ENCODE measurements at places on chromosomes 1 and 21.

DNA sequence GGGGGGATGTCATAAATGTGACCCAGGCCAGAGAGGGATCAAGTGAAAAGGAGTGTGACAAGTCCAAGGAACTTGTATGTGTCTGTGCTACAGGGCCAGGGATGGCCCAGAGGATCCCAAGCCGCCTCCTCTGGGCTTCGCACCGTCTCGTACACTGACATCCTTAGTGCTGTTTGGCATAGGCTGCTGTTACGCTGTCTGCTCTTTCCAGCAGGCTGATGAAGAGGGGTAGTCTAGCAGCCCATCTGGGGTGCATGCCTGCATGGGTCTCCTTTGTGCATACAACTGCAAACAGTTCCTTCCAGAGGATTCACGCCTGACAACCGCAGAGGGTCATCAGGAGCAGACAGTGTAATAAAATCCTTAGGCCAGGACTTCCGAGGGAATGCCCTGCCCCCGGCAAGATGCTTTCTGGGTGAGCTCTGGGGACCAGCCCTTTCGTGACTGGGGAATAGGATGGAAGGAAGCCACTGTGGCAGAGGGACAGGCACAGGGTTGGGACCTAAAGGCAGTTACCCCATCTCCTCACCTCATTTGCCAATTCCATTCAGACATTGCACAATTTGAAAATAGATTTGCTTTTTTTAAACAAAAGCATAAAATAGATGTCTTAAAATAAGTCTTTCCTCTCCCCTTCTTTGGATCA, 6.3 kb upstream of the GOLT1A start:
- no peak for DNase-seq

GRCh38 chr21:25997788-25998611, 172.6 kb downstream of the APP start:
- DNase-seq, result no peak

DNA sequence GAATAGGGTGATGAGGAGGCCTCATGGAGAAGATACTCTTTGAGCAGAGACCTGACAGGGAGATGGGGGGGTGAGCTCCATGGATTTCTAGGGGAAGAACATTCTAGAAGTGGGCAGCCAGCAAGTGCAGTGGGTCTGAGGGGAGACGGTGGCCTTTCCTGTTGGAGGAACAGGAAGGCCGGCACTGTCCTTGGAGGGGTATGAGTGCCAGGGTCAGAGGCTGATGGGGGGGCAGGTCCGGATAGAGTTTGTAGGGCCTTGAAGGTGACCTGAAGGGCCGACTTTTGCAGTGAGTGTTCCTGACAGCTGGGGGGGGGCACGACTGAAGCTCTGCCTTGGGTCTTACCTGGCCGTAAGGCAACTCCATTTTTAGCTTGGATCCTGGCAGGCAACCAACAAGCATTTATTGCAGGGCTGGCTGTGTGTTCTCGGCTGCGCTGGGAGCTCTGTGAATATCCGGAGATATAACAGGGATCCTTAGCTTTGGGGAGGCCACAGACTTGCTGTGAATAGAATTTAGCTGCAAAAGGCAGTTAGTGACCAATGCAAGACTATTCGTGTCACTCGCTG, 130.6 kb downstream of the MRPS6 start:
- DNase-seq, result no peak

DNA sequence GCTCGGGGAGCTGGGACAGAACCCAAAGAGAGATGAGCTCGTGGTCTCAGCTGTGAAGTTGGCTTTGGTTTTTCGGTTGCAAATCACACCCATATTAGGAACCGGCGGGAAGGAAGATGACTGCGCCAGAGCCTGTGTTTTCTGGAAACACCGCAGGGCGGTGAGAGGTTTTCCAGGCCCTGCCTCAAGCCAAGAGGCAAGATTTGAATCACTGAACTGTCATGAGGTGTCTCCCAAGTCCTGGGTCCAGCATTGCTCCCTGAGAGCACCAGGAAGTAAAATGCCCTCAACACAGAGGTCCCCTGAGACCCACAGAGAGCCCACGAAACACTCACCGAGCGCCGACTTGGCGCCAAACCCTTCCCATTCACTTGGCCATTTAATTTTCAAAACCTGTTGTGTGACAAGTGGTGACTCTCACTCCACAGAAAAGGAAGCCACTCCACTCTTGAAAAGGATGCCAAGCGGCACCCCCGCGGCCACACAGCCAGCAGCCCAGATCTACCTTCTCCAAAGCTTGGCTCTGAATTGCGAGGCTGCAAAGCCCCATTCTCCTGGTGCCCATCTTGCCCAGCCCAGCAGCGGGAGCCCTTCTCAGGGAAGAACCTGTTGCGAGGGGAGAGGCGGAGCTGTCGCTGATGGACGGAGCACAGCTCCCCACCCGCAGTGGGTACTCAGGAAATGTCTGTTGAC, 99.0 kb upstream of the RUNX3 start:
- DNase-seq, result no peak

DNA sequence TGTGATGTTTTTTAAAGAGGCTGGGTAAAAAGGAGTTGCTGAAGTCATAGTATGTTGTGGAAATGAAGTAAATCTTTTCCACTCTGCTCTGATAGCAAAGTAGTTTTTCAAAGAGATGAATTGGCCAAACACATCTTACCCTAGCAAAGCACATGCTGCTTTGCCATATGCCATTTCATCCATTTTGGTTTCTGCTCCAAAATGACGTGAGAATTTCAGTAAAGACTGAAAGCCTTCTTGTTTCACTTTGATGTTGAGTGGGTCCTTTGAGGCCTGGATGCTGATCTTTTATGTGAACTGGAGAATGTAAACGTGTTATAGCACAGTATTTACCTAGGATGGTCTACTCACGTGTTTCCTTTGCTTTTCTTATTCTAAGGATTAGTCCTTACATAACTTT, 73.3 kb upstream of the PGD start:
- no peak for DNase-seq

- no peak for DNase-seq
These were observed 1347.0 kb upstream of the ADGRL2 start for GRCh38 chr1:80453775-80454174.

DNA sequence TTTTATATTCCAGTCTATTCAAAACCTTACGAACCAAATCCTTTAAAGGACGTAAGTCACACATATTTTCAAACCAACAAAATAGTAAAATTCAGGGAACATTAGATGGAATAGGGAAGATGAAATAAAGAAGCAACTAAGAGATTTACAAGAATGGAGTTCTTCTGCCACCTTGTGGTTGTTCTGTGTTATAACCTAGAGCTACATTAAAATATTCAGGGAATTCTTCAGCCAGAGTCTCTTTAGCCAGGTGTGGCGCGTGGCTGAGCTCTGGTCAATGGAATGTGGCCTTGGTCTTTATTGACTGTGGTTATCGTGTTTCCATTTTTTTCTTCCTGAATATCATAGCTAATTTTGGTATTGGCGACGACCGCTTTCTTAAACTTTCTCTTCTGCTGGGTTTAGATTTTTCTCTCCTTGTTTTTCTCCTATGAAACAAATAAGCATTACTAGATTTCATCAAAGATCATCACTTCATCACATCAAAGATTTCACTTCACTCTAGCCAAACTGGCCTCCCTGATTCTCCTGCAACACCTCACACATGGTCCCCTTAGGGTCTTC, 221.3 kb downstream of the MRPL39 start:
- DNase-seq, result no peak

GRCh38 chr1:37098237-37098636, 63.9 kb upstream of the GRIK3 start:
- DNase-seq, result no peak

- no peak for DNase-seq
These were observed 114.3 kb downstream of the NAV1 start for GRCh38 chr1:201653233-201653632.

- no peak for DNase-seq
These were observed 2.0 kb downstream of the GPR88 start for GRCh38 chr1:100539836-100540536.

- DNase-seq, result no peak
These were observed 4.8 kb upstream of the TDRD10 start for GRCh38 chr1:154497026-154497806.

GRCh38 chr1:21307663-21308305, 17.5 kb upstream of the ECE1 start:
- DNase-seq, result no peak

GRCh38 chr1:167331650-167332049, 111.0 kb downstream of the POU2F1 start:
- no peak for DNase-seq

GRCh38 chr1:238568735-238569134, 678.0 kb upstream of the ZP4 start:
- no peak for DNase-seq

DNA sequence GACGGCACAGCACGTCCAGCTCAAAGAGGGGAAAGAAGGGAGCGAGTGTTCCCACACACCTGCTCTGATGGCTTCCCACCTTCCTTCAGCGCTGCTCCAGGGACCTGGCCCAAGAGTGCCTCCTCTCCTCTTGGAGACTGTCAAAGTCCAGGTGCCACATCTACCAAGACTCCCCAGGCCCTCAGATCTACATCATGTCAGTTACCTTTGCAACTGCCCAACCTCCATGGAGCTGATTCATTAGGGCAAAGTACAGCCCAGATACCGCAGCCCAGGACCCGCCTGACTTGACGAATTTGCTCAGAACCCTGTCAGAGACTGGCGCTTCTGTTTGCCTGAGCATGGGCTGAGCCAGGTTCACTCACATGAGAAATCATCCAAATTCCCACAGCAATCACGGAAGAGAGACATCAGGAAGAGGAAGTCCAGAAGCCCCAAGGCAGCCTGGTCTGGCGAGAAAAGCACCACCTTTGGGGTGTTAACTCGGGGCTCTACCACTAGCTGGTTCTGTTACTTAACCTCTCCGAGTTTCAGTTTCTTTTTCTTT, at the start of gene SEC16B:
Gene SEC16B, minus strand, starts transcription at position 234 of the 547 bp plus-strand sequence. CDS start 2,077 bp downstream, outside the sequence.
- DNase-seq, result no peak

DNA sequence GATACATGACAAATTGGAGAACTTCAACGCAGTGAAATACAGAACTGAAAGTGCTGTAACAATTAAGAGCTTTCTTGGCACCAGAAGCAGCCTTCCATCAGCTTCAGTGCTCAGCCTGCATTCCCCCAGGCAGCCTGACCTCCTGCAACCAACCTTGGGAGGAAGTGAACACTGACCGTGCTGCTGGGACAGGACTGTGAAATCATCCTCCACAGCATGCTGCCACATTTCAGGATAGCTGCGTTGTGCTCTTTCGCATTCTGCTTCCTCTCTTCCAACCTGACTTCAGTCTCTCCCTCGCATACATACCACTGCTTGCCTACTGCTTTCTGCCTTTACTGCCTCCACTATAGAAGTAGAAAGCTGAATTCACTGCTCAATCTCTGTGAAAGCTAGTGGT, 388.6 kb downstream of the RWDD3 start:
- no peak for DNase-seq

DNA sequence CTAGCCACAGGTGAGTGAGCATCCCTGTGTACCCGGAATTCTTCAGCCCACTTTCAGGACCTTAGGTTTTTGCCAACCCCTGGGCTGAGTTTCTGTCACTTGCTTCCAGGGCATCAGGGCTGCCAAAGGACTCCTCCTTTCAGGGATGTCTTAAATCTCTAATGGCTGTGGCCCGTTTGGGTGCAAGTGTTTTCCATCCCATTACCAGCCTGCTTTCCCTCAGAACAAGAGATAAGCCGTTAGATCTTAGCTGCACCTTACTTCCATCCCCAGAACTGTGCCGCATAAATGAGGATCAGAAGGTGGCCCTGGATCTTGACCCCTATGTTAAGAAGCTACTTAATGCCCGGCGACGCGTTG, 652 bp downstream of the SNAPIN start:
- DNase-seq, result no peak

- DNase-seq, result no peak
These were observed 4.3 kb upstream of the FGGY start for GRCh38 chr1:59292562-59292961.

DNA sequence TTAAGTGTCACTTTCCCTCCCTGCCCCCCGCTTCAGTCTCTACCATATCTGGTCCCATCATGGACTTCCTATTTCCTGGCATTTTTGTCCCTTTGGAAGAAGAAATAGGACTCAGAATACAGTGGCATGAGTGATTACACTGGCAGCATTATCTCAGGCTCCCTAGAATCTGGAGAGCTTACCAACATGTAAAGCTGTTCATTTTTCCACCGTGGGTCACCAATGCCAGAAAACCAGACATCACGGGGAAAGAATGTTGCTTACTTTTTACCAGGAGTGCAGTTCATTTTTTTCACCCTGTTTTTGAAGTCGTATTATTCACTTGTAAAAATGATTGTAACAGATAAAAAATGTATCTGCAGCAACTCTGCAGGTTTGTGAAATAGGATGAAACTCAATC, 44.8 kb downstream of the BACH1 start:
- DNase-seq, result no peak

GRCh38 chr1:33351281-33351660, 30.4 kb upstream of the A3GALT2 start:
- DNase-seq, result no peak

- DNase-seq, result no peak
These were observed 1.1 kb downstream of the TSPEAR start for GRCh38 chr21:44710294-44710665.

DNA sequence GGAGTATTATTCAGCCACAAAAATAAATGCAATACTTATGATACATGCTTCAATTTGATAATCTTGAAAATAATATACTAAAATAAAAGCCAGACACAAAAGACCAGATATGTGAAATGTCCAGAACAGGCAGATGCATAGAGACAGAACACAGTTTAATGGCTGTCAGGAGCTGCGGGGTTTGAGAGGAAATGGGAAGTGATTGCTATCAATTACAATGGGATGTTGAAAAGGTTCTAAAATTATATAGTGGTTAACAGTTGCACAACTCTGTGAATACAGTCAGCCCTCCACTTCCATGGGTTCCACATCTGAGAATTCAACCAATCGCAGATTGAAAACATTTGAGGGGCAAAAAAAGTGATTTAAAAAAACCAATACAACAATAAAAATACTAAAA, 54.0 kb downstream of the LTN1 start:
- DNase-seq, result no peak

DNA sequence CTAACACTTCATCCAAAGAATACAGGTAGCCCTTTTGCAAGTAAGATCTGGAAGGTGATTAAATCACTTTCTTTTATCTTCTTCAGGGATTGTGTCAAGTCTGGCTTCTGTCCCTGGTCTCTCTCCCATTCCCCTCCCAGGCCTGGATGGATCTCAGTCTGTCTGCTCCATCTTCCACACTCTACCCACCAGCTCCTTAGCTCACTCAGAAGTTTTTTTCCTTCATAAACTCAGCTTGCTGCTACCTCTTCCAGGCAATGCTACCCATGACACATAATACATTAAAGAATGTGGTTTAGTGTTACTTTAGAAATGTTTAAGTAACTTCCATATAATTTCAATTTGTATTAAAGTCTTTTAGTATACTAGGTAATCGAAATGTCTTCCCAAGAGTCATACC, 133.1 kb downstream of the AKT3 start:
- no peak for DNase-seq

DNA sequence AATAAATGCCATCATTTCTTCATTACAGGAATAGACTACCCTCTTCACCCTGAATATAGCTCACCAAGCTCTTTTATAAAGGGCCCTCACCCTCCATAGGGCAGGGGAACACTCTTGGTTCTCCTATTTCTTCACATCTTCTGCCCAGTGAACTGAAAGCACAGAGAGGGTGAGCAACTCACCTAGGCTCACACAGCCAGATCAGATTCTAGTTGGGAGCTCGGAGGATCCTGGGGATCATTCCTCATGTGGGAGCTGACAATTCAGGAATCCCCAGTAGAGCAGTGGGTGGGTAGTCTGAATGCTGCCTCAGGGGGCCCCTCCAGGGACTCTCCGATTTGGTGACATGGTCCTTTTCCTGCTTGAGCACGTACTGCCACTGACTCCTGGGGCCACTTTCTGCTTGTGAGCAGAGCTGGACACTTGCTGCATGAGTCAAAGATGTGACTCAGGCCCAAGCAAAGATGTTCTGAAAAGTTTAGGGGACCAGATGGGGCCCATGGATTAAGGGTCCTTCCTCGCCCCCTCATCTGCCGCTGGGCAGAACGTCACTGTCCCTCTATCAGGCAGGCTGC, 63.7 kb upstream of the WNT4 start:
- no peak for DNase-seq
